ENCODE measurements at places on chromosomes 7 and 10.
A peak's percentile ranks its signal among the peaks of the same experiment; 100 is the strongest.

GRCh38 chr7:134721171-134721570 is 58.3 kb upstream of the CALD1 start:
- no peak for DNase-seq

DNA sequence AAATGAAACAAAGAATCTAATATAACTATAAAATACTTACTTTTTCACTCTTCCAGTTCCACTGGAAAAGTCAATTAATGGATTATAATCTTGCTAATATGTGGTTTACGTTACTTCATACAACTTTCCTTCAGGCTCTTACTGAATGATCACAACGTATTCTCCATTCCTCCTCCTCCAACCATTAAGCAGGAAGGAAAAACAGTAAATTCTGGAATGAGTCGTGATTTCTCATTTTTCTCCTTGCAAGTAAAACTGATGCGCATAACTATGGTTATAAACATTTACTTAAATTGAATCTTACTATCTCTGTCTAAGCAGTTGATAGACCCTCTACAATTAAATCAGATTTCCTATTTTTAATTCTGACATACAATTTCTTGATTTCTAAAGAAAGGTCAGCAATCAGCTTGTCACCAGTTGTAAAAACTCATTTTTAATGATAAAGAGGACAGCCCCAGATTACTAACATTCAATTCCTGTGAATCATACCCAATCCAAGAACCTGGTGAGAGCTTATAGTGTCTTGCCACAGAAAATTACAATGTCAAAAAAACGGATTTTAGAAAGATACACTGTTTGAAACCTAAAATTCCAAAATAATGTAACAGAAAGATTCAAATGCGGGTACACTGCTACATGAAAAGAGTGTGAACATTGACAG is 64.3 kb downstream of the EZH2 start:
- DNase-seq, result no peak

DNA sequence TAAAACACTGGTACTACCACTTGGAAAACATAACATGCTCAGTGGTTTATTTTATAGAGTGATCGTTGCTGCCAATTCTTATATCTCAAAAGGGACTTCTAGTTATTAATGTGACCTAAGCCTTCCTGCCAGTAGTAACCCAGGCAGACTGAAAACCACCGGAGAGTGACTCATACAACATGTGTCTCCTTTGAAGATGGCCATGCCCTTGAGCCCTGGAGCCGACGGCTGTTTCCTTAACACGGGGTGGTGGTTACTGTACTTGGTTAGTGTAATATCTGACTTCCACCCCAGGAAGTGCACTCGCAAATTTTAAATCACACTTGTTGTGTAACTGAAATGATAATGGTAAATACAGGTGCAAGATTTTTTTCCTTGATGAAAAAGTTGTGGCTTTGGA is 30.5 kb downstream of the JAKMIP3 start:
- DNase-seq, result peak; percentile 18

GRCh38 chr10:119653209-119653608 is 2.0 kb downstream of the BAG3 start:
- no peak for DNase-seq
